ENCODE measurements at places on chromosomes 3 and 15. TPM values are rescaled to one million over a fixed set of nuclear protein-coding genes. Genes with fewer than 3 reads are reported as not detected.

GRCh38 chr15:58505581-58505980 lies 73.8 kb downstream of the LIPC start:
- no peak for DNase-seq

- no peak for DNase-seq
Observed at GRCh38 chr3:141260630-141260927, 29.0 kb downstream of the PXYLP1 start.

- DNase-seq = no peak
Observed at GRCh38 chr3:156776031-156776430, 50.1 kb upstream of the LEKR1 start.

- DNase-seq = peak; percentile 49
Observed at GRCh38 chr3:136938334-136938733, 19.4 kb upstream of the IL20RB start.

DNA sequence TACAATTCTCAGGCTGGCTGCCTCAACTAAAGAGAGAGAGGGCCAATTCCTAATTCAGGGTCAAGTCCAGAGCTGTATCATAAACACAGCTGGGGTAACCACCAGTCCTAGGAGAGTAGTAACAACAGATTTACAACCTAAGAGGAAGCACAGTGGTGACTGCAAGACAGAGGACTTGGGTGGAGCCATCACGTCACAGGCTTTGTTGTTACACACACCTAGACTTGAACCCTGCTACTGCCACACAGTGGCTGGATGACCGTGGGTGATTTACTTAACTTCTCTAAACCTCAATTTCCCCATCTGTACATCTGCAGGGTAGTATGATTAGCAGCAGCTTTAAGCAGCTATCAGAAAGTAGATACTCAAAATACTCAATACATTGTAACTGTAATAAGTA lies 78.6 kb downstream of the MYLK start:
- DNase-seq = no peak

Gene ADAMTS7
- 35.1 TPM for total RNA-seq
